HuH-7 (cell line): ENCODE measurements at places on chromosomes 4 and X.

DNA sequence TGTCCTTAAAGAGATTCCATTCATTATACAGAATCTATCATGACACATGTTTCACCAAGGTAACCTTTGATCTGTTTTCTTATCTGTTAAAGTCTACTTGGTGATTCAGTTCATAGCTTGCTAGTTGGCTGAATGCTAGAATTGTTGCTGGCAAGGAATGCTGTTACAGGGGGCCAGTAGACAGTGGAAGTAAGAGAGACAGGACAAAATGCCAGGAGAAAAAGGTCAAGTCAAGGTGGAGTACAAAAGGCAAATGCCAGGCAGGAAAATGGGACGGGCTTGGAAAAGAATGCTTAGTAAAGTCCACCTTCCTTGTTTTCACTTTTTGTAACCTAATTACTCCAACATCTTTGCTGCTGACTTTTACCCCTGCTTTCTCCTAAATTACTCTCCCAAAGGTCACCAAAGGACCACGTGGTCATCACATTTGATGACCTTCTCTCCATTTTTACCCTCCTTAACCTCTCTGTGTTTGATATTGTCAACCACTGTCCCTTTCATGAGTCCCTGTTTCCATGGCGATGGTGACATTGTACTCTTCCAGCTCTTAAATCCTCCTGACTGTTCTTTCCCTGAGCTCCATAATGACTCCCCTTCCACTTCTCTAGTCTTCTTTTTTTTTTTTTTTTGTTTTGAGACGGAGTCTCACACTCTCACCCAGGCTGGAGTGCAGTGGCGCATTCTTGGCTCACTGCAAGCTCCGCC, 24.5 kb upstream of the TAPT1 start:
- DNase-seq, result peak; percentile 28

- DNase-seq, result no peak
These were observed 107.5 kb upstream of the ACSL4 start for GRCh38 chrX:109840585-109840984.

DNA sequence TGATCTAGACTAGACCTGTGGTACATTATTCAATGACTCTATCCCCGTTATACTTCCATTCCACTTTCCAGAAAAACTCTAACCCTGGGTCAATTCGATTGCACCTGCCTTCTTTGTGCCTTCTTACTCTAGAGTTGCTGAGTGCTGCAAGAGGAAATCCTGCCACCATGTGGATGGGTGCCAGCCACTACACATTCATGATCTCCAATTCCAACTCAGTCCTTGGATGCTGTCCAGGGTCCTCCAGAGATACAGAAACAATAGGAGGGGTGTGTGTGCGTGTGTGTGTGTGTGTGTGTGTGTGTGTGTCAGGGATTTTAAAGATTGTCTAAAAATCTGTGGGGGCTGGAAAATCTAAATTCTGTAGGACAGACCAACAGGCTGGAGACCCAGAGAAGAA, 42.9 kb upstream of the INTS6L start:
- peak; percentile 4 for DNase-seq

- DNase-seq, result no peak
These were observed 81.0 kb upstream of the RBPJ start for GRCh38 chr4:26239801-26240200.

DNA sequence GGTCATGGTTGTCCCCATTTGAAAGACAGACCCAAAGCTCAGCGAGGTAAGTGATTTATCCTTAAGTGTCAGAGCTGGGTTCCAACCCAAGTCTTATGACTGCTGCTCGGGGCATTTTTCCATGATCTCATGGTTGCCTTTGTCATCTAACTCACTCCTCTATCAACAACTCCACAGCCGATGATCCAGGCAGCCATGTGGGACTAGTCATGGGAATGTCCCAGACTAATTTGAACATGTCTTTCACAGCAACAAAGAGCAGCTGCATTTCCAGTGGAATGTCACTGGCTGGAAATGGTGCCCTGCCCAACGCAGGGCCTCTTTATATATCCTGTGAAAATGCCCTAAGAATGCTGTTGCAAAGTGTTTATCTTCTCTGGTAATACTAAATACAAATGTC, 284.8 kb upstream of the PPARGC1A start:
- no peak for DNase-seq

- no peak for DNase-seq
These were observed 8.2 kb downstream of the ELOVL6 start for GRCh38 chr4:110190249-110190648.
